ENCODE measurements at places on chromosomes 13 and 19.

DNA sequence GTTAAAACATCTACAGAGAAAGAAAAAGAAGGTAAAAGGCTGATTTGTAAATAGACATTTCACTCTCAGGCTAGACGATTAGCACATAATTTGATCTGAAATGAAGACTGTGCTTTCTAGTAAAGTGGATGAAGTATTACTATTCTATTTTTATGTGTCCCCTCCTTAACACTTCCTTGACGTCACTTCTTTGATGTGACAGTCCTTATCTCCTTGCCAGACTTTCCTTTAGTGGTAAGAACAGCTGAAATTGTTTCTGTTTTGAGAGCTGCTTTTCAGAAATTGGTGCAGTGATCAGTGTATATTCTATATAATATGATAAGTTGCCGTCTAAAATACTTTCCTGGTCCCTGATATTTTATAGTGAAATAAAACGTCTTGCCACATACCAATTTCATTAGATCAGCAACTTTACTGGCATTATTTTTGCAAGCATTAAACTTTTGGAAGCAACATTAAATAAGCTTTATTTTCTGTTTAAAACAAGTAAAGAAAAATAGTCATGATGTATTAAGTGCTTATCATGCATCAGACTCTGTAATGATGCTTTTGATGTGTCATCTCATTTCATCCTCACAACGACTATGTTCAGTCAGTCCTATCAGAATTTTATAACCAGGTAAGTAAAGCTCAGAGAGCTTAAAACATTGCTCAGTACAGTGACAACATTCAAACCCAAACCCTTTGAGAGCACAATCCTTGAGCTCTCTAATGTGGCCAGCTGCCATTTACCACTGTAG lies 210.3 kb upstream of the PCDH9 start:
- DNase-seq: no peak

- DNase-seq: no peak
These were observed 59.1 kb downstream of the DOCK9 start for GRCh38 chr13:98918771-98919170.

DNA sequence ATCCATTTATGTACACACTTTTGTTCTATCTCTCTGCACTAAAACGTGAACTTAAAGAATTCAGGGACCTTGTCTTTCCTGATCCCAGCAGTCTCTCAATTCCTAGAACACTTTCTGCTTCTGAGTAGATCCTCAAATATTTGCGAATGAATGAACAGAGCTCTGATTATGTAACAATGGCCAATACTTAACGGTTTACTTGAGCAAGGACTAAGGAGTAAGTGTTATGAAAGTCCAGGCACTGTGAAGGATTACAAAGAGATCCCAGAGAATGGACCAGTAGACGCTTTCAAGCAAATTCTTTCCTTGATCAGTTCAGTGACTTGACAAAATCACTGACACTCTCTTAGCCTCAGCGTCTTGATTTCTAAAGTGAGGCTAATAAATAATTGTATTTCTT lies 514.5 kb upstream of the KLHL1 start:
- DNase-seq: no peak

DNA sequence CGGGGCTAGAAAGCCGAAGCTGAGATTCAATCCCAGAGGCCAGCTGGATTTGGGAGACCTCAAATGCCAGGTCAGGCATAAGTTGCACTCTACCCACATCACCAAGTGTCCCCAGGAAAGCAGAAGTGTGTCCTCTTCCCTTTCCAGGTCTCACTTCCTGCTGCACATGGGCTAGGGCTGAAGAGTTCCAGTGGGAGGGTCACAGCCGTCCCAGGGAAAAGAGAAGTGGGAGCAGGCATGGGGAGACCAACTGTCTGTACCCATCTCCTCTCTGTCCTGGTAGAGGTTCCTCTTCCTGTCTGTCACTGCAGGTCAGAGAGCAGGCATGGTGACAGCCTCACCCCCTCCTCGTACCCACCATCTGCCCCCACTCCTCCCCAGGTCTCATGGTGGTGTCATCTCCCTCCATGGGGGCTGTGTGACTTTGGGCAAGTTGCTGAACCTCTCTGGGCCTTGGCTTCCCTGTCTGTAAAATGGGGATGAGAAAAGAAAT lies 14.8 kb downstream of the AXL start:
- no peak for DNase-seq

- no peak for DNase-seq
These were observed 65.8 kb downstream of the MLLT1 start for GRCh38 chr19:6213696-6214641.

- no peak for DNase-seq
These were observed 591 bp downstream of the DOHH start for GRCh38 chr19:3499738-3500428.

DNA sequence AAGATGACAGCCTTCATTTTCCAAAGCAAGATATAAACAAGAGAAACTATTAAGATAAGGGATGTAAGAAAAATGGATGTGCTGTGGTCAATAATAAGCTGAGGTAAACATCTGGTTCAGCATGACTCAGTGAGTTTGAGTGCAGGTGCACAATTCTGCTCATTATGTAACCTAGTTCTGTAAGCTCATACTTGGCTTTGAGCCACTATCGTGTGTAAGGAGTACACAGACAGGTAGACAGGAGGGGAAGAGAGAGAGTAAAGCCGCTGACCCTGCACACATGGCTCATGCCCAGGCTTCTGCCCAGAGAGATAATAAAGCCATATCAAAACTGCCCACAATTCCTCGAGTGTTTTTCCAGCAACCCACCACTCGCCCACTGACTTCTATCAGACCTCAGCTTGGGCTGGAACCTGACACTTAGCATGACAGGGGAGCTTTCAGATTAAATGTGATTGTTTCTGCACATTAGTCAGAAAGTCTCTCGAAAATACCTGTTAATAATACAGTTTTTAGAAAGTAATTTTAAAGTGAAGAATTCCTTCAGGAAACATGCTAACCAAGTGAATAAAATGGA lies 51.7 kb downstream of the ZNF91 start:
- no peak for DNase-seq

- DNase-seq: no peak
These were observed 1199.9 kb upstream of the SPRY2 start for GRCh38 chr13:81540777-81541176.

- no peak for DNase-seq
These were observed 10.7 kb downstream of the HDGFL2 start for GRCh38 chr19:4482721-4483364.

GRCh38 chr13:46567671-46568070 lies 14.7 kb downstream of the LRCH1 start:
- no peak for DNase-seq

DNA sequence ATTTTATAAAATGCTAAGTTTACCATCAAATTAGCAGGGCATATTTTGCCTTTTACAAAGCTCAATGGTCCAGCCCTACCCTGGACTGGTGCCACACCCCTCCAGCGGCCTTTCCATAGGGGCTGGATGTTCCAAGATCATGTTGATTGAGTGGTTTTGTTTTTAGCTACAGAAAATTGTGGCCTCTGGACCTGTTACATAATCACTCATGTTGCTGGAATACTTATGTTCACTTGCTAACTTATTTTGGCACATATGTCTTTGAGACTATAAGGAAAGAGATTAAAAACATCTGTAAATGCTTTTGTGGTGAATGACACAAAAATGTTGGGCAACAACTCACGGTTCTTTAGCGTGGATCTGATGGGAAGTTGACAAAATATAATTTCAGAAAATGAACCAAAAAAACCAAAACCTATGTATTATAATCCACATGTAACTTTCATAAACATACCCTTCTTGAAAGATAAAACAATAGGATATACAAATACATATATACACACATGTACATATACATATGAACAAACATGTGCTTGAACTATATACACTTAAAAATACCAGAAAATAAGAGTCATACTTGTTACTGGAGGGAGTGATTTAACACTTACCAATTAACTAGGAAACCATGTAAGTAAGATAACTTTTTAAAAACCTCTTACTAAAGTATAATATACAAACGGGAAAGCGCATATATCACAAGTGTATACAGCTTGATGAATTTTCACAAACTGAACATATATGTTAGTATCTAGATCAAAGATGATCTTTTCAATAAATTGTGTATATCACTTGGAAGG lies 46.6 kb upstream of the SLC15A1 start:
- no peak for DNase-seq

GRCh38 chr19:34364830-34365462 lies at the start of gene GPI:
GPI (plus strand) TSS chr19:34365196; CDS start chr19:34365267, 71 bp downstream.
- DNase-seq: no peak

GRCh38 chr13:65725006-65725405 lies 1505.1 kb downstream of the PCDH9 start:
- DNase-seq: no peak

- DNase-seq: no peak
These were observed 22.8 kb upstream of the EMP3 start for GRCh38 chr19:48302600-48302959.

- DNase-seq: no peak
These were observed 349.6 kb upstream of the PCDH20 start for GRCh38 chr13:61765181-61765742.

DNA sequence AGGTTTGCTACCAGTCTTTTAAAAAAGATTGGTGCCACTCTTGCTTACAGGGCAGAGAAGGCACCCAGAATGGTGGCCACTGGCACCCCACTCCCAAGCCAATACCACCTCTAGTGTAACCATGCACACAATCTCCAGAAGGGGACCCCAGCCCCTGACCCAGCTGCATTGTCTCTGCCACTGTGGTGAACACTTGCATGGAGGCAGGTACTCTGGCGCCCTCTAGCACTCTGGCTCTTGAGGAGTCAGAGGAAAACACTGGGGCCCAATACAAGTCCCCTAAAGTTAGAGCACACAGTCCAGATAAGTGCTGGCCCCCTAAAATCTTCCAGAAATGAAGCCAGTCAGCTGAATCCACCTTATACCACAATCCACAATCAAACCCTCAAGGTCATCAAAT lies 6.0 kb downstream of the ERVV-1 start:
- no peak for DNase-seq

DNA sequence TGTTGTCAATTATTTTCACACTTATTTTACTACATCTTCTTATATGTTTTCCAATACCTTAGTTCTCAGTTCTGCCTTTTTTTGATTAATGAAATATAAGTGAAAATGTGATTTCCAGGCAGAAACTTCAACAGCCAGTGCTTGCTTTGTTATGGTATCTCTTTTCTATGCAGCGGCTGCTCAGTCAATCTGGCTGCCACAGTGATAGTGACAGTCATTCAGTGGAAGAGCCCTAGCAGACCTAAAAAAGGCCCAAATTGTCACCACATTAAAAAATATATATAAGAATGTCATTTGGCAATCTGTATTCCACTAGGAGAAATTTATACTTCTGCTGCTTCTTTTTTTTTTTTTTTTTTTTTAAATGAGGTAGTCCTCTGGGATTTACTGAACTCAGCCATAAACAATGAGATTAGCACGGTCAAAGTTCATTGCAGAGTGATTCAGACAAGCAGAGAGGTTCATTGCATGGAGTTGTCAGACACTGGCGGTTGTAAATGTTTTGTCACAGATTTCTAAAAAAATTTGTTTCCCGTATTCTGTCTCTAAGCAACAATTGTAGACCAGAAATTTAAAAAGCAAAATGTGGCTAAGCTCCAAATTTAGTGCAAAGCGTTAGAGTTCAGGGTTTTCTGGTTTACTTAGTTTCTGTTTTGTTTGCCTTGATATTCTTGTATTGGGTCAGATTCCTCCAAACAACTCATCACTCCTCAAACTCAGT lies 94.7 kb upstream of the PRR20A start:
- DNase-seq: peak; percentile 91

- DNase-seq: no peak
These were observed 14.2 kb downstream of the ZNF473 start for GRCh38 chr19:50039968-50040367.

- DNase-seq: no peak
These were observed 251.8 kb downstream of the UQCRFS1 start for GRCh38 chr19:28960986-28961705.

DNA sequence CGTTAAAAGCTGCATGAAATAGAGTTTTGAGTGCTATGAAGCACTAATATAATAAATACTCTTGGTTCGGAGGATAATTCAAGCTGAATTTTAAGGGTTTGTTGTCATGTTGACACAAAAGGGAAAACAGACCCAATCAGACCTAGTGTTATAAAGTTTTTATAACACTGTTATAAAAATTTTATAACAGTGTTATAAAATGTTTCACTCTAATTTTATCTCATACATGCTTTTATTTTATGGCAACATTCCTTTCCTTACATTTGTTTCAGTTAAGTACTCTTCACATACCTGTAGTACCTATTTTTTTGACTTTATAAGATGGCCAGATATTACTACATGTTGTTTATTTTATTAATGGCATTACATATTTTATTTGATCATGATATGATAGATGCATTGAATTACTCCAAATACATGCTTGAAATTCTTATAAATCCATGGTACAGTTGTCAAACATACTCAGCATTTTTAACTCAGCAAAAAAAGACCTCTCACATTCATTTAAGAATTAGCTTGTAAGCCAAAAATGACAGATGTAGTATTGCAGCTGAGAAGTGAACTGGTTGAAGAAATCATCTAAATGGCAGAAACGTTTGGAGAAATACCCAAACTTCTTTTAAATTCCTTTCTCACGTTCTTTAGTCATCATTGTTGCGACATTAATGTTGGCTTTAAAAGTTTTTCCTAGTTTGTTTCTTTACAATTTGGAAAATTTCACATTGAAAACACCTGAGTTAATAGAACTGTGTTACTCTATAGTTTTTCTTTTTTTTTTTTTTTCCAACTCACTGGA lies 104.5 kb downstream of the PIBF1 start:
- peak; percentile 4 for DNase-seq

- no peak for DNase-seq
These were observed 20.4 kb upstream of the NANOS3 start for GRCh38 chr19:13856497-13856896.

DNA sequence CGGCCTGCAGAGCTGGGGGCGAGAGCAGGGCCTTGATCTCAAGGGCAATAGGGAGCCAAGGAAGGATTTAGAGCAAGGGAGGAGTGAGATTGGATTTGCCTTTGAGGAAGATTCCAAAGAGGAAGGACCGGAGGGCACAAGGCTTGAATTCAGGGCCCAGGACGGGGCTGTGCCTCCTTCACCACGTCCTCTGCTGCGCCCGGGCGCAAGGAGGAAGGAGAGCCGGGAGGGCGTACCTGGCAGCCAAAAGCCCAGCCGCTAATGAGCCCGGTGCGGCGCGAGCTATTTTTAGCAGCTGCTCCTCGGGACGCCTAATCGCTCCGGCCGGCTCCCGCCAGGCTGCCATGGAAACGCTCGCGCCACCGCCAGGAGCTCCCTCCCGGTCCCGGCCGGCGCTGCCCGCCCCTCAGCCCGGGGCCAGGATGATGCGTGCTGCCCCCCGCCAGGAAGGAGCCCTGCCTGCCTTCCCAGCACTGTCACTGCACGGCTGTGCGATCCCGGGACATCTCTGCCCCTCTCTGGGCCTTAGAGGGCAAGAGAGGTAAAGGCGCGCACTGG lies 31.3 kb downstream of the TINCR start:
- peak; percentile 59 for DNase-seq

- no peak for DNase-seq
These were observed 22.5 kb downstream of the DOT1L start for GRCh38 chr19:2186071-2186846.

- no peak for DNase-seq
These were observed 821 bp downstream of the ZNF616 start for GRCh38 chr19:52138983-52139251.

GRCh38 chr19:14048443-14049153 lies 13.3 kb downstream of the PALM3 start:
- no peak for DNase-seq

- DNase-seq: no peak
These were observed 9.2 kb downstream of the PGPEP1 start for GRCh38 chr19:18349524-18350128.

All from retinal pigment epithelial cell (primary cell).